ENCODE measurements at places on chromosomes 2 and 18.

DNA sequence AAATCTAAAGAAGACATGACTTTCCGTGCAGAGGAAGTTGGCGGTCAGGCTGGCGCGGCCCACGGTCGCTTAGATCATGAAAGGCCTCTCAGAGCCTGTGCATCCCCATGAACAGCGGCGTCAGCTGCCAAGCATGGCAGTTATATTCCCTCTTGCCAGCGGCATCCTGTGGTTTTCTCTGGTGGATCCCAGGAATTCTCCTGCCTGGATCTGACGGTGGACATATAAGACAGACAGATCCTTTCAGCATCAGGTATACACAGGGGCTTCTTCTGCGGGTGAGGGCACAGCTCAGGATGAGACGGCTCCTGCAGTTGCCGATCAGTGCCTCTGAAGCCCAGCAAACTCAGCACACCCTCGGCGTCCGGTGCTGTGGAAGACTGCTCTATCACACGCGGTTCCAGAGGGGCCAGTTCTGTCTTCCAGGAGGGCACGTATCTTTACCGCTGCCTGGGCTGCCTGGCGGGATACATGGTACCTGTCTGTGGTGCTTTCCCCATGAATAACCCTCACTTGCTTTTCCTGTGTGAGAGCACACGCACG, 157.8 kb downstream of the LDLRAD4 start:
- DNase-seq = peak; percentile 35

DNA sequence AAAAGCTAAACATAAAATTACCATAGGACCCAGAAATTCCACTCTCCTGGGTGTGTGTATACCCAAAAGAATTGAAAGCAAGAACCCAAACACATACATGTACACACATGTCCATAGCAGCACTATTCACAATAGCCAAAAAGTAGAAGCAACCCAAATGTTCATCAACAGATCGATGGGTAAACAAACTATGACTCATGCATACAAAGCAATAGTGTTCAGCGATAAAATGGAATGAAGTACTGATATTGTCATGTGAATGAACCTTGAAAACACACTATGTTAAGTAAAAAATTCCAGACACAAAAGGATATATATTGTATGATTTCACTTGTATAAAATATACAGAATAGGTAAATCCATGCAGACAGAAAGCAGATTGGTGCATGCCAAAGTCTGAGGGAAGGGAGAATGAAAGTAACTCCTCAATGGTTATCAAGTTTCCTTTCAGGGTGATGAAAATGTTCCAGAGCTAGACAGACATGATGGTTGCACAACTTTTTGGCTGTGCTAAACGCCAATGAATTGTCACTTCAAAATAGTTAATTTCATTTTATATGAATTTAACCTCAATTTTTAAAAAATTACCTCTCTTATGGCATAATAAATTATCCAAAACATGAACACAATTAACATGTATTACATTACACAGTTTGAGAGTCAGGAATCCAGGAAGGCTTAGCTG, 35.5 kb downstream of the GKN2 start:
- no peak for DNase-seq

GRCh38 chr2:1838426-1838825, 94.1 kb upstream of the PXDN start:
- DNase-seq = no peak

- no peak for DNase-seq
Measured at GRCh38 chr2:187294043-187294442, 154.0 kb downstream of the CALCRL start.

- DNase-seq = no peak
Measured at GRCh38 chr18:4748975-4749374, 293.9 kb upstream of the DLGAP1 start.

DNA sequence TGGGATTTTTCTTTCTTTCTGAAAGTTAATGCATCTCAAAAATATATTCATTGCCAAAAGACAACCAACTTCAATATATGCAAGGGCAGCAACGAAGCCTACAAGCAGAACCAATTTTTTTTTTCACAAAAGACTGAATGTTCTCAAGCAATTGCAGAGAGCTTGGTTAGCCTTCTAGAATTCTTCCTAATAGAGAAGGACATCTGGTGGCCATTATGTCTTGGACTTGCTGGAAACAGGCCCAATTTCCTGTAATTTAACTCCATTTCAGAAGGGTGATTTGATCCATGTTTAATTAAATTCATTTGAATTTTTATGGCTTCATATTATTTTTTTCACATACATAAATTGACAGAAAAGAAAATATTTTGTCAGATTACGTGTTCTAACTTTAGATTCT, 208.0 kb downstream of the TPGS2 start:
- no peak for DNase-seq

DNA sequence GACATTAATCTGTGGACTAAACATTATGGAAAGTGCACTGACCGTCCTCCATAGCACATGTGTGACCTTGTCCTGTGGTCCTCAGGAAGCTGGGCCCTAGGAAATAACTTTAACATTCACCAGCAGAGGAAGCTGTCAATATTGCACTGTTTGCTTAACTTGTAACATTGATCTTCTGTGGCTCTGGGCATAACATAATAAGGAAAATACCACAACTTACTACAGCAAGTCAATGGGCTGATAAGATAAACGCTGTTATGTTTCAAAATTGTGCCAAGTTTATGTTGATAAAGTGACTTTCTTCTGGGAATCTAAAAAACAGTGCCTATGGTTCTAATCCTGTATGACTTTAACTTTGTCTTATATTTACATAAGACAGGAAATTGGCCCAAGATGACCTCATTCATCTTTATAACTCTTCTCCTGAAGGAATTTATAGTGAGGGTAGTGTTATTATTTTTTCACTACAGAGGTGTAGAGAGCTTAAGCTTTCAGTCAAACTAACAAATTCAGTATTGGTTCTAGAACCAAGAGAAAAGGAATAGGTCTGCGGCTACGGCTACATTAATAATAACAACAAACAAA, 113.7 kb upstream of the MAP4K3 start:
- DNase-seq = no peak

DNA sequence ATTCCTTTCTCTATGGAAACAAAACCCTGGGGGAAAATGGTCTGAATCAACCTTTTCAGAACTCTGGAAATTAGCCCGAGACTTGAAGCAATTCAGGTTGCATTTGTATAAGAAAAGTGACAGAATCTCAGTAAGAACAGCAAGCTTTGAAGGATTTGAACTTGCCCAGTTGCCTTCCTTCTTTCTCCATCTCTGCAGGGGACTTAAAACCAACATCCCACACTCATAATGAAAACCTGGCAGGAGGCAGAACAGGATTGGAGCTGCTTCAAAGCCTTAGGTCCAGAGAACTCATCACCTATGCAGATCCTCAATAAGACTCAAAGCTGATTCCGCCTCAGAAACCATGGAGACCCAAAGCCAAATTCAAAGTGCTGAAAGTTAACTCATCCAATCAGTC, 790.5 kb upstream of the ID2 start:
- DNase-seq = no peak

DNA sequence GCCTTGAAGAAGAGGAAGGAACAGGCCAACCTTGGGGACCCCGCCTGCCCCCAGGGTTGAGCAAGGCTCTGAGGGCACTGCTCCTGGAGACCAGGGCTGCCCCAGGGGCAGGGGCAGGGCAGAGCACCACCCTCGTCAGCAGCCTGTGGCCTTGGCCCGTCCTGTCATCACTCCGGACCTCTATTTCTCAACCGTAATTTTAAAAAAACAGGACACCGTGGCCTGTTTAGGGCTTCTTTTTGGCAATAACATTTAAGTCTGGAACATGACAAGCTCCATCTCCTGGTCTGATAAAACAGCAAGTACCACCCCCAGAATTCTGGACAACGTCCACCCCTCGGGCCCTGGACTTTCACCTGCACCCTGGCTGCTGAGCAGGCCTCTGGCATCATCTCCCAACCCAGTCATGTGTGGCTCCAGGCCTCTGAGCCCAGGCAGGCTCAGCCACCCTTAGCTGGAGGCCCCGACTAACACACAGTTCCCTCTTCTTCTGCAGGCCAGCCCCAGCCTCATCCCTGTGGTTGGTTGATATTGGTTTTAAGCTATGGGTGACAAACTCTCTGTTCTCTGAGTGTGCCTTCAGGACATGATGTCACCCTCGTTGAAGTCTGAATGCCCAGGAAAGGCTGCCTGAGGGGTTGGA, 22.6 kb upstream of the ID2 start:
- DNase-seq = no peak

DNA sequence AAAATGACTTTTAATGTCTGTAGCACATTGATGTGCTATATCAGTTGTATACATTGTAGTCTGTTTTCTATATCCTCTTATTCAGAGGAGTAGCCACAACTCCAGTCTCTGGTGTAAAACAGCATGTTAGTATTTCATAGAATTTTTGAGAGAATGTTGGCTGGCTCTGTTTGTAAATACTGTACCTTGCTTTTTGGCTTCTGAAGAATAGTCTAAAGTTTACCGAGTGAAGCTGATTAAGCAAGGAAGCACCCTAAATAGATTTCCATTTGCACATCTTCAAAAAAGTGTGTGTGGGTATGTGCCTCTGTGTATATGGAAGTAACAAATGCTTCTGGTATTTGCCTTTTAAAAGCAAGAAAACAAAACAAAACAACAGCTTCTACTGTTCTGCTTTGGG, 50.5 kb downstream of the MAP4K4 start:
- no peak for DNase-seq

GRCh38 chr2:6011921-6012320, 319.7 kb downstream of the SOX11 start:
- DNase-seq = no peak

GRCh38 chr2:33230842-33231241, 245.6 kb upstream of the RASGRP3 start:
- no peak for DNase-seq

- DNase-seq = no peak
Measured at GRCh38 chr18:46331316-46331715, 227.1 kb downstream of the HAUS1 start.

GRCh38 chr2:1686784-1687105, 57.6 kb downstream of the PXDN start:
- no peak for DNase-seq

- DNase-seq = no peak
Measured at GRCh38 chr2:104745846-104746245, 108.1 kb upstream of the POU3F3 start.

DNA sequence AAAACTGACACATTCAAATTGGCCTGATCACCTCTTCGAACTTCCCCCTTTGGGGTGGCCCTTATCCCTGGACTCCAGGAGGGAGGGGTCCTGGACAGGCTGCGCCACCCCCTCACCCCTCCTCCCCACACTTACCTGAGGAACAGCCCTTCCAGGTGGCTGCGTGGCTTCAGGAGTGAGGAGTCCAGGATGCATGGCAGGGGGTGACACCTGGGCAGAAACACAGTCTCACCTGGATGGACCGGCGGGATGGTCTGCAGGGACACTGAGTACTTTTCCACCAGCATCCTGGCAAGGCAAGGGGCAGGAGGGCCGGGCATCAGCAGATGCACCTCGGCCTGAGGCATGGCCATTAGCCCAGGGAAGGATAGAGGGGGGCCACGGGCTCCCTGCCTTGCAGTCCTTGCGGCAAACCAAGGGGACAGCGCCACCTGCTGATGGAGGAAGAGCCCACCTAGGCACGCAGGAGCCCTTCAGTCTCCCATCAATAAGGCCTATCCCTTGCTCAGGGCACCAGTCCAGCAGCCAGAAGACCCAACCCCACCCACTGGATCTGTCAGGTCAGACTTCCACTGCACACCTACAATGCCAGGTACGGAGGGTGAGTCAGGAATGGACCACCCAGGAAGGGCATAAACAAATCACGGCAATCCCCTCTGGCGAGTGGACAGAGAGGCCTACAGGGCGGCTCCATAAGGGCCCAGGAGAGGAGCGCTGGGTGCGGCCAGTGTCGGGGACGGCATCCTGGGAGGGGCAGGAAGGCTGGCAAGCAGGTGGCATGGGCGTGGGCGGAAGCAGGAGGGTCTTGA, 26.0 kb downstream of the FAM178B start:
- DNase-seq = peak; percentile 81

- DNase-seq = no peak
Measured at GRCh38 chr2:8004250-8004681, 677.6 kb upstream of the ID2 start.

DNA sequence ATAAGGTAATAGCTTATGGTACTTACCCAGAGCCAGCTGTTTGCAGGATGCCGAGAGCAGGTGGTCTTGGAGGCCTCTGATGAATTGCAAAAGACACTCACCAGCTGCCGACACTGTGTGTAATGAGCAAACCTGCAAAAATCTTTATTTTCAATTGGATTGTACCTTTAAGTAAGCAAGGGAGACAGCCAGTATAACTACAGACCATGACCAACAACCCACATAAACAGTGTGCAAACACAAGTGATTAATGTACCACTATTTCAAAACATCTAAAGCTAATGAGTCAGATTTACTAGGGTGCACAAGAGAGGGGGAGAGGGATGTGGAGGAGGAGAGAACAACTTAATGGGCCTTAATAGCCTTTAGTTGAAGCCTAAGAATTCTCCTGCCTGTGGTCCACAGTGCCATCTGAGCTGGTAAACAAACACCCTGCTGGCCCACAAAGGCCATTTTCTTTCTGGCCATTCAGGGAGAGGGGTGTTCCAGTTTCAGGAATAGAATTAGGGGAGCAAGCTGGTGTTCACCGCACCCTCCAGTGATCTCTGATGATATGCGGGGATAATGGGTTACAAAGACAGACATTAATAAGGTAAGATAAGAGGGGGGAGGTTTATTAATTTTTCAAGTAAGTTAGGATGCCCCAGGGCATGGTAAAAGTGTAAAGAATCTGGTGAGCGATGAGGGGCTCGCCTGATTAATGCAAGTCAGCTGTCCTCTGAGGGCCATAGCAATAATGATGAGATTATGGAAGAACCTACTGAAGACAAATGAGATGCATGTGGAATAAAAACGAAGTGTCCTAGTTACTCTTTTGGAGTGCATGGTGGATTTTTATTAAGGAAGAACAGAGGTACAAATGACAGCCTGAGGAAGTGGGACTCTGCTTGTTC, 196.4 kb downstream of the HRH4 start:
- no peak for DNase-seq

DNA sequence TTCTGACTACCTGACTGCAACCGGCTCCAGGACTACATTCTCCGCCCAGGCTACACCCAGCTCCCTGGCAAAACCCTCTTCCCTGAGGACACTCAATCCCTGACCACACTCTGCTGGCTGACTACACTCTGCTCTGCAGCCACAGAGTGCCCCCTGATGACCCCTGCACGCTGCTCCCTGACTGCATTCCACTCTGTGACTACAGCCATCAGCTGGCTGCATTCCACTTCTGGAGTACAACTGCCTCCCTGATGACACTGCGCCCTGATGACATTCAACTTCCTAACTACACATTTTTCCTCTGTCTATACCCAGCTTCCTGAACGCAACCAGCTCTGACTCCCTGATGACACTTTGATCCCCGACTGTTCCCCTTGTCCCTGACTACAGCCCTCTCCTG, 71.3 kb upstream of the NRXN1 start:
- DNase-seq = no peak

- no peak for DNase-seq
Measured at GRCh38 chr18:28079883-28080282, 97.0 kb downstream of the CDH2 start.

GRCh38 chr2:121030523-121030922, 254.5 kb downstream of the TFCP2L1 start:
- DNase-seq = no peak

DNA sequence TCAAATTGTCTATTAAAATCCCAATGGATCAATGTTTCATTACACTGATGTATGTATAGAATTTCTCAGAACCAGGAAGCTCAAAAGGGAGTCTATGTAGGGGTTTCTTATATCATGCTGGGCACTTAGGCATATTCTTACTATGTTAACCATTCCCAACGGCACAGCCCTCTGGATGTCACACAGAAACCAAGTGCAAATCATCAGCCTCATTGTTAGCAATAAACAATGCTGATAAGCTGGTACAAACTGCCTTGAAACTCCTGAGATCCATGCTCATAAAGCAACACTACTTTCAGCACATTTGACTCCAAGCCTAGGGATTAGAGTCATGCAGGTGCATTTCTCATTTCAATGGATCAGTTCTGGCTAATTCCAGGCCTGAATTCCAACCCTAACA, 730.2 kb upstream of the SLC39A10 start:
- no peak for DNase-seq
